ENCODE measurements at places on chromosomes 6 and 20.

- no peak for DNase-seq
These were observed 205.3 kb upstream of the ASCC3 start for GRCh38 chr6:101086473-101086872.

DNA sequence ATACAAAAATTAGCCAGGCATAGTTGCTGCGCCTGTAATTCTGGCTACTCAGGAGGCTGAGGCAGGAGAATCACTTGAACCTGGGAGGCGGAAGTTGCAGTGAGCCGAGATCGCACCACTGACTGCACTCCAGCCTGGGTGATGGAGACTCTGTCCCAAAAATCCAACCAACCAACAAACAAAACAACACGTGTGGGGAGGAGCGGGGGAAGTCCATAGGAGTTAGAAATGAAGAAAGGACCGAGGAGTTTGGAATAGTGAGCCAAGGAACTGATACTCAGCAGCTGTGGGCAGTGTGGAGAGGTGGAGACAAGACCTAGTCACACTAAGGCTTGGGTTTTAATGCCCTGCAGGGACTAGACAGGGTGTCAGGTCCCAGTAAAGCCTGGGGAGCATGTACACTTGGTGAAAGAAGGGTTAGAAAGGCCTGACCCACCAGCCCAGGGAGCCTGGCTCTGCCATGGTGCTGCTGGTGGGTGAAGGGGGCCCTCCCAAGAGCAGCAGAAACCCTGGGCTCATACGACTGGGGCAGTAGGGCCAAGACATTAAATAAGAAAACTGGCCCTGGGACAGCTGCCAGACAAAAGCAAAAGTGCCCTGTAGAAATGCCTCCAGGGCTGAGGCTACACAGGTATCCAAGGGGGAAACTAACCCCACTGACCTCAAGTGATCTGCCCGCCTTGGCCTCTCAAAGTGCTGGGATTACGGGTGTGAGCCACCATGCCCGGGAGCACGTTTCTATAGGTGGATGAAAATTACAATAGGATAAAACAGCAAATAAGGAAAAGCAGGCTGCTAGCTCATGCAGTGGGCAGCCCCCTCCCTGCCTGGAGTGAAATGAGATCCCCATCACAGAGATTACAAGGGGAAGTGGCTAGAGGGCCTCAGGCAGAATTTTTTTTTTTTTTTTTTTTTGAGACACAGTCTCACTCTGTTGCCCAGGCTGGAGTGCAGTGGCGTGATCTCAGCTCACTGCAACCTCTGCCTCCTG, 58.0 kb downstream of the MYH7B start:
- DNase-seq: no peak

DNA sequence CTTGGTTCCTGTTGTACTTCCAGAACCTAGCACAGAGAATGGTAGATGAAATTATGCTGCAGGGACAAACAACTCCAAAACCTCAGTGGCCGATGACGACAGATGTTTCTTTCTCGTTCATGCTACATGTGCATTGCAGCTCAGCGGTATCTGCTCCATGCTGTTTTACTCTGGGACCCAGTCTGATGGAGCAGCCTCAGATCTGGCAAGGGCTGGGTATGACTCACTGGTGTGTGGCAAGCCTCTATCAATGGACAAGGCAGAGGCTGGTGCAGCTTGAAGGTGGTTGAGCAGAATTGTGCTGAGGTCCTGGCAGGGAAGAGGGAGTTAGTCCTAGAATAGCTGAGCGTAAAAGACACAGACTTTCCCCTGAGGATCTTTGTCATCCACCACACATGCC, 10.3 kb upstream of the BLCAP start:
- DNase-seq: no peak

DNA sequence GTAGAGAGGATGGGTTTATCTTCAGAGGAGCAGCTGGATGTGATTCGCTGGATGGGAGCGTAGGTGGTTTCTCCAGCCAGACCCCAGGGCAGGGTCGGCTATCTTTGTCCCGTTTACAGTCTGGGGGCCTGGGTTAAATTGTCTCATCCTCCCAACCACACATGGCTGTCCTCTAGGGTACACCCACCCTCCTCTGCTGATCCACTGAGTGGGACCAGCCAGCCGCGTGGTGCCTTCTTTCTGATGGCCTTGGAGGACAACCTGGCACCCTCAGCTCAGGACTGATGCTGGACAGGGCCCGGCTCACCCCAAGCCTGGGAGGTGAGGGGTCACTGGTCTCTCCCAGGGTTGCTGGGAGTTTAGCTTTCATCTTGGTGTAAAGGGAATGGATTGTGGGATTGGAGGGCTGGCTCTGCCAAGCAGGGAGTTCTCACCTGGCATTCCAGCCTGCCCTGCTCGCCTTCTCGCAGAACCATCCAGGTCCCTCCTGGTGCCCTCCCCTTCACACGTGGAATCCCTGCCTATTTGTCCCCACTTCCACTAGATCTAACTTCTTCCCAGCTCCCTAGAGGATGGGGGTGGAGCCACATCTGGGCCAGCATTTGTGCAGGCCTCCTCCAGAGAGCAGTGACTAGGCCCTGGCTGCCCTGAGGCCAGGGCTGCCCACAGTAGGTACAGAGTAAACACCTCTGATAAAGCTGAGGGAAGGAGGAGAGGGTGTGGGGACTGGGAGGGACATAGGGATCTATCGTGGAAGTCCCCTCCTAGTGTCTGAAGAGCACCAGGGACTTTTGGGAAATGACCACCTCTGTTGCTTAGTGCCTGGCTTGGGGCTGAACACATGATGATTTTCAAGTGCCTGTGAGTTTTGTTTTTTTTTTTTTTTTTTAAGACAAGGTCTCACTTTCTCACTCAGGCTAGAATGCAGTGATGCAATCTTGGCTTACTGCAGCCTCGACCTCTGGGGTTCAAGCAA, 1.6 kb downstream of the ITPR3 start:
- no peak for DNase-seq

GRCh38 chr6:43181942-43182860, at the start of gene CUL9:
CUL9 (plus strand) TSS chr6:43182196; CDS start chr6:43184311, 2,115 bp downstream.
- peak; percentile 90 for DNase-seq

- DNase-seq: no peak
These were observed 12.7 kb downstream of the TRIM27 start for GRCh38 chr6:28910901-28911690.

- no peak for DNase-seq
These were observed 287.2 kb upstream of the SASH1 start for GRCh38 chr6:148055419-148055818.

DNA sequence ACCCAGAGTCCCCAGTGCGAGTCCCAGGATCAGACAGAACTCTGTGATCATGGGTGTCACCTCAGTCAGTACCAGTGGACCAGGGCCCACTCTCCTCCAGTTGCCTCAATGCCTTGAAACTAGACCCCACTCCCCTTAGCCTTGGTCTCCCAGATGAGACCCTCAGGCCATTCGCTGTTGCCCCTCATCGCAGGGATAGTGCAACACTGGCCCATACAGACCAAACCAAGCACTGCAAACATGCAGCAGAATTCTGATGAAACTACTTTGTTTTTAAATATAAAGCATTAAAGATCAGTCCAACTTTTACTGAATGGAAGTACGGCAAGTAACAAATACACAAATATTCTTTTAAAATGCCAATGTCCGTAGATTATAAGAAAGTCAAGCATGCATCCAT, 101.2 kb upstream of the NT5E start:
- DNase-seq: no peak

- DNase-seq: no peak
These were observed 116.2 kb downstream of the LCA5 start for GRCh38 chr6:79421001-79421411.

DNA sequence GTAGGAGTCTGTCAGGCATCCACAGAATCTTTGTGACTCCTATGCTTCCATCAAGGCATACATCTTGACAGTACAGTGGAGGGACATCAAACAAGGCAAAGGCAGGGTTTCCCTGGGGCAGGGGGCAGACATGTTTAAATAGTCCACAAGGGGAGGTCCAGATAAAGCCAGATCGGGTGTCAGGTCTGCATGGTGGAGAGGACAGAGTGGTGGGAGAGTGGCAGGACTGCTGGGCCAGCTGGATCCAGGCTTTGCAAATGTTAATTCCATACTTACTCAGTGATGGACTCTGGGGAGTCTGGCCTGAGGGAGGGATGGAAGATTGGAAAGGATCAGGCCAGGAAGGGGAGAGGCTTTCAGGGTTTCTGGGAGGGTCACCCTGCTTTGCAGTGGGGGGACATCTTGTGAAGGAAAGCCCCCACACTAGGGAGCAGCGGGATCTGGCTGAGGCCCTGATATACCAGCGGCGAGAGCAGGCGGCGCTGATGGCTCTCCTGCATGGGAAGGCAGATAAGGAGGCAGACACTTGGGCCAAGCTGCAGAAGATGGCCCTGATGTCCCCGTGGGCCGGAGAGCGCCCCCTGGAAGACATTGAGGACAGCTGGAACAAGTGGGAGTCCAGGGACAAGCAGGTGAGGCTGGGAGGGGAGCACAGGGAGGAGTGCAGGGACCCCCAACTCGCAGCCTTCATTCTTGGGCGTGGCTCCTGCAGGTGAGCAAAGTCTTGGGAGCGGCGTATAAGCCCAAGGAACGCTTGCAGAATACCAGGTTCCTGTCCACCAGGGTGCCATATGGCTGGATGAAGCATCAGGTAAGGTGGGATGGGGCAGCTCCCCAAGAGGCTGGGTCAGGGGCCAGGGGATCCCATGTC, 44.6 kb downstream of the SUN5 start:
- no peak for DNase-seq

DNA sequence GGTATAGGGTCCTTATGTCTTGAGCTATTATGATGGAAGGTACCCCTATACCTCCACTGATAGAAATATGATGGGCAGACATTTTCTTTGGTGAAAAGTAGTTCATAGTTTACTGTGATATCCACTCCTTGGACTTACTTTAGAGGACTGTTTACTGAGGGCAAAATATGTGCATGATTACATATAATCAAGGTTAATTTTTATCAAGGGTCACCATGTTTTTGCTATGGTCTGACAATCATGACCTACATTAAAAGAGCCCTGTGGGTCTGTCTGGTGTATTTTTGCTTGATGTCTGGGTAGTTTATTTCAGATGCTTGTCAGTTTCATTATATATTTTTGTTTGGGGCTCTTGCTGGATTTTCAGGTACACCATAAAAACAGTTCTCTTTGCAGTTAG, 40.1 kb downstream of the CDKAL1 start:
- no peak for DNase-seq

- no peak for DNase-seq
These were observed 5.6 kb upstream of the IFNGR1 start for GRCh38 chr6:137224799-137225198.

GRCh38 chr6:139204978-139205377, 70.1 kb downstream of the HECA start:
- DNase-seq: no peak

GRCh38 chr20:1830240-1830639, 65.0 kb upstream of the SIRPA start:
- no peak for DNase-seq

DNA sequence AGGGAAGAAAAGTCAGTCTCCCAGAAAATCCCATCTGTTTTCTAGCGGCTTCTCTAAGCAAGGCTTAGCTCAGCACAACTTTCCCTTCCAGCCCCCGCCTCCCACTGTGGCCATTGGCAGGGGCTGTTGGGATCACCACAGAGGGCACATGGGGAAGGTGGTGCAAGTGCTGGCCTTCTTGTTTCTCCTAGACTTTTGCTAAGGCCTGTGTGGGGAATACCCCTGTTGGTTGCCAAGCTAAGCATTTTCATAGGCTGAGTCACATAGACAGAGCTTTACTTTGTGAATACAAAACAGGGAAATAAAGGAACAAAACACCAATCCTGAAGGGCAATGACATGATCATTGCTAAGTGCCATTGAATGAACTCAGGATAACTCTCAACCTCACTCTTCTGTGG, 32.4 kb upstream of the TIAM2 start:
- no peak for DNase-seq

- no peak for DNase-seq
These were observed 33.2 kb downstream of the ADA start for GRCh38 chr20:44618318-44618731.

- no peak for DNase-seq
These were observed 50.8 kb downstream of the UTRN start for GRCh38 chr6:144335914-144336313.

DNA sequence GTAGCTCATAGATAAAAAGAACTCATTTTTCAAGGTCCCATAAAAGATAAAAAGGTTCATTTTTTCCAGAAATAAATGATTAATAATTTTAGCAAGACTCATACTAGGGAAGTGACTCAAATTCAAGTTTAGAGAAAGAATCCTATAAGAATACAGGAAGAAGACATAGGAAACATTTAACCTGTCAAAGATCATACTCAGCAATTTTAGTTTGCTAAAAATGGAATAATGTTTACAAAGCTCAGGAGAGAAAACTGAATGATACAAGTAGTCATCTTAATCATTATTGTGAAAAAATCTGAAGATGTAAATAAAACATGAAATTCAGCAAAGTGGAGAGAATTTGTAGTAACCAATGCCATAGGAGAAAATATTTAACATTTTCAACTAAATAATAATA, 926.6 kb downstream of the TBC1D32 start:
- no peak for DNase-seq

DNA sequence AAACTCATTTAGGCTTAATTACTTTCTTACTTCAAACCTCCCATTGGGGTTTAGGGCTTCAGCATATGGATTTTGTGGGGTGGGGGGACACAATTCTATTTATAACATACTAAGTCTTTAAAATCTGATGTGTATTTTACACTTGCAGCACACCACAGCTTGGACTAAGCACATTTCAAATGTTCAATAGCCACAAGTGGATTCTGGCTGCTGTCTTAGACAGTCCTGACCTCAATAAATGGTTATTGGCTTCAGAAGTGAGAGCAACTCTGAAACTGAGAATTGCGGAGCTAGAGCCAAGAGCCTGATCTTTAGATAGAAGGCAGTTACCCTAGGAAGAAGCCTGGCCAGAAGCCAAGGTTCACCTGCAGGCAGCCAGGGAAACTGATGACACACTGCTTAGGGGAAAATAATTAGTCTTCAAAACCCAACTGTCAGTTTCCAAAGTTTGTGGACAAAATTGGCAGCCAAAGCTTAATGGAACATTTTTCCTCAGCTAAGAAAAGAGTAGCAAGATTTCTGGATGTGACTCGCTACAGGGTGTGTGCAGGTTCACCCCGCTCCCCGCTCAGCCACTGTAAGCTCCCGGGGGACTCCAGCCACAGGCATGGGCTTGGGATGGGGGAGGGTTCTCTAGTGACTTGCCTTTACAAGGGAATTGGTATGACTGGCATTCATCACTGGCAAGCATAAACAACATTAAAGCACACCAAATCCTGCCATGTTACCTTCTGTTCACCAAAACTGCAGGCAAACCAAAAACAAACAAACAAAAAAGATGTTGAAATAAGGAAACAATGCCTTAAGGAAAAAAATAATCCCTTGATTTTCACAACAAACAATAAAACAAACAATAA, 219.8 kb downstream of the TFAP2A start:
- no peak for DNase-seq

DNA sequence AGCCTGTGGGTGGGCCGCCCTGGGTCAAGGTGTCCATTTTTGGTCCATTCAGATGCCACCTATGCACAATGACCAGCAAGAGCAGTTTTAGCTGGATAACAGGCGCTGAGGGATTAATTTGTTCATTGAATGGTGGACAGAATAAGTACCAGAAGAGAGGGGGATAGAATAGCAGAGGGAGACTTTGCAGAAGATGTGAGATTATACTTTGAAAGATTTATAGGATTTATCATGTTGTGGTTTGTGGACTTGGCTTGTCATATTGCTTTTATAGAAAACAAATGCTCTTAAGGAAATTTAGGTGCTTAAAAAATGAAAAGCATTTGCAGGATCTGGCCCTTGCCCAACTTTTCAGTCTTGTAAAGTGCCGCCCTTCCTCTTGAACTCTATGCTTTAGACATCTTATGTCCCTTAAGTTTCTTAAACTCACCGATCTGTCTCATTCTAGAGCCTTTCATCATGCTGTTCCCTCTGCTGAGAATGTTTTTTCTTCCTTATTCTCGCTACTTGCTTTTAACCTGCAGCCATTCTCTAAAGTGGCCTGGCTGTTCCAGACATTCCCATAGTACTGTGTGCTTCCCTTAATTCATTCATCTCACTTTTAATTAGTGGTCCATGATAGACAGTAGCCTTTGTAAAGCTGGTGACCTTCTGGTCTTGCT, 42.5 kb downstream of the CD109 start:
- no peak for DNase-seq

All from retina (tissue), 1 donor.